ENCODE measurements at places on chromosomes 13 and 19.

DNA sequence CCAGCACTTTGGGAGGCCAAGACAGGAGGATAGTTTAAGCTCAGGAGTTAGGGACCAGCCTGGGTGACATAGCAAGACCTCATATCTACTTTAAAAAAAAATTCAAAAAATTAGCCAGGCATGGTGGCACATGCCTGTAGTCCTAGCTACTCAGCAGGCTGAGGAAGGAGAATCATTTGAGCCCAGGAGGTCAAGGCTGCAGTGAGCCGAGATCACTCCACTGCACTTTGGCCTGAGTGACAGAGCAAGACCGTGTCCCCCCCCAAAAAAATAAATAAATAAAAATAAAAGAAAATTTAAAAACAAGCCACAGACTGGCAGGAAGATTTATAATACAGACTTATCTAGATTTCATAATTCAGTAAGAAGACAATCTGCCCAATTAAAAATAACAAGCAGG, 14.8 kb downstream of the PSPC1 start:
- no peak for DNase-seq

DNA sequence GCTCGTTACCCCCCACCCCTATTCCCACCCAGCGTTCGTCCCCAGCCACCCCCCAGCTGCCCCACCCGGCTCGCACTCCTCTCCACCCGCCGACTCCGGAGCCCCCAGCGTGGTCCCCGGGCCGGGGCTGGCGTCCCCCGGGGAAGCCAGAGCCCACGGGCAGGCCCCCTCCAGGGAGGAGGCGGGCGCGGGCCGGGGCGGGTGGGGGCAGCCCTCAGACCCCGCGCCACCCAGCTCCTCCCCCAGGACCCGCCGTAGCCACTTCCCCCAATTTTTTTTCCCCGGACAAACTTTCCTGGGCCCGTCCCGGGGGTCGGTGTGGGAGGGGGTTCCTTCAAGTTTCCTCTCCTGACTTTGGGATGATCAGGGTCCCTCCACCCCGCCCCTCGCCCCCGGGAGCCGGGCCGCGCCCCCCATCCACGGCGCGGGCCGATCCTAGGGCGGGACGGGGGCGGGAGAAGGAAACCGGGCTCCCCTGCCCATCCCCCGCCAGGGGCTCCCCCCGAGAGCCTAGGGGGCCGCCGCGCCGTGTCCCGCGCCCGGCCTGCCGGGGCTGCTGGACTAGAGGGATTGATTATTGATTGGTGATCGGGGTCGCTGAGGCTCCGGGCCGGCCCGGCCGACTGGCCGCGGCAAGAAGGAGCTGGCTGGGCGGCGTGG, 927 bp upstream of the TSHZ3 start:
- DNase-seq, result peak; percentile 16

DNA sequence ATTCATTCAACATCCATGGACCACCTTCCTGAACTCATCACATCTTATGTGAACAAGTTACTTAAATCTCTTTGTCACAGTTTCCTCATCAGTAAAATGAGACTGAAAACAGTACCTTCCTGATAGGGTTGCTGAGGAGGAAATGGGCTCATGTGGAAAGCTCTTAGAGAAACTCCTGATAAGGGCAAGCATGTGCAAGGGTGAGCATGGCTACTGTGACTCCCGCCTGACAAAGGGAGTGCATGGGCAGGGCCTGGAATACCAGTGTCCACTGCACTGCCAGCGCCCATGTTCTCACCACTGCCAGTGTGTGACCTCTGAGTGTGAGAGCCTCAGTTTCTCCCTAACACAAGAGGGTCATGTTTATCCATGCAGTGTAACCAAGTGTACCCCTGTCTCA, 27.3 kb upstream of the IL17D start:
- DNase-seq, result no peak

GRCh38 chr13:93462151-93462550, 235.5 kb downstream of the GPC6 start:
- DNase-seq, result no peak

- no peak for DNase-seq
Observed at GRCh38 chr13:113817860-113818691, 45.8 kb downstream of the GAS6 start.

GRCh38 chr13:72745260-72745659, 17.5 kb downstream of the BORA start:
- DNase-seq, result no peak

- no peak for DNase-seq
Observed at GRCh38 chr13:62931853-62932252, 1516.2 kb upstream of the PCDH20 start.

DNA sequence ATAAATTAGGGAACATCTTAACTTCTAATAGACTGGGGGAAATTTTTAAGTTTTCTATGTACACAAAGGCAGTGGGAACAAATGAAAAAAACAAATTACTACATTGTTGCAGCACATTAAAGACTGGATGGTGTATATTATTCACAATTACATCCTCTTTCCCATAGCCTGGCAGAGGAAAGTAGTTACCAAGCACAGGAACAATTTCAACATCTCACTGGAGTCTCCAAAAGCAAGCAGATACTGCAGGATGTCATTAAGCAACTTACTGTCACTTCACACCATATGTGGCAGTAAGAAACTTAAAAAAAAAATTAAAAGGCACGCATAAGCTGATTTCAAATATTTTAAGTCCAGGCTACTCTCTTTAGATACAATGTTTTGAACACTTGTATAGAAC, 6.4 kb upstream of the EFNB2 start:
- DNase-seq, result no peak

GRCh38 chr19:29139227-29139626, 73.7 kb downstream of the UQCRFS1 start:
- DNase-seq, result no peak

GRCh38 chr13:25525884-25526283, 154.1 kb downstream of the ATP8A2 start:
- no peak for DNase-seq

DNA sequence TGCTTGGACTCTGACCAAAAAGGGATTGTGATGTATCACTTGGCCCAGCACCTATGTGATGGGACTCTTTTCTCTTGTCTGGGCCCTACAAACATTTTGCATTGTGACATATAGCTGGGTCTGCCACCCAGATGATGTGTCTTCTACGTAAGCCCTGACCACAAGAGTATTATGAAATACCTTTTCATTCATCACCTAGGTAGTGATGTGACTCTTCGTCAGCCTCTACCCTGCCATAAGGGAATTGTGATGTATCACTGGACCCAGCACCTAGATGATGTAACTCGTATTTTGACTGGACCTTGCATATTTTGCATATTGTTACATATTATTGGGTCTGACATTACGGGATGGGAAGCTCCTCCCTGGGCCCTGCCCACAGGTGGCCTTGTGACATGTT, 29.7 kb upstream of the ZNF681 start:
- no peak for DNase-seq

DNA sequence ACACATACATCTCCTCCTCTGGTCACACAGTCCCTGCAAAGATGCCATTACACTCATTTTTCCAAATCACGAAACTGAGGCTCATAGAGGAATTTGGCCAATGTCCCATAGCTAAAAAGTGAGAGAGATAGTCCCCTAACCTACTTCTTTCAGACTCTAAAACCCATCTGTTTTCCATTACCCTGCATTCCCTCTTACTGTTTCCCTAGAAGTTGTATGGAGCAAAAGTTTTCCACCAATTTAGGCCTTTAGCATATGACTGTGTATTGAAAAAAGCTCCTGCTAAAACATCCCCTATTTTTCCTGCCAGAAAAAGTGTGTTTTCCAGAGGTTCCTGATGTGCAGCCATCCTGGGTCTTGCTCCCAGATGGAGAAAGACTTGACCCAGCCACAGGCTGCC, 16.3 kb downstream of the SERP2 start:
- DNase-seq, result no peak

DNA sequence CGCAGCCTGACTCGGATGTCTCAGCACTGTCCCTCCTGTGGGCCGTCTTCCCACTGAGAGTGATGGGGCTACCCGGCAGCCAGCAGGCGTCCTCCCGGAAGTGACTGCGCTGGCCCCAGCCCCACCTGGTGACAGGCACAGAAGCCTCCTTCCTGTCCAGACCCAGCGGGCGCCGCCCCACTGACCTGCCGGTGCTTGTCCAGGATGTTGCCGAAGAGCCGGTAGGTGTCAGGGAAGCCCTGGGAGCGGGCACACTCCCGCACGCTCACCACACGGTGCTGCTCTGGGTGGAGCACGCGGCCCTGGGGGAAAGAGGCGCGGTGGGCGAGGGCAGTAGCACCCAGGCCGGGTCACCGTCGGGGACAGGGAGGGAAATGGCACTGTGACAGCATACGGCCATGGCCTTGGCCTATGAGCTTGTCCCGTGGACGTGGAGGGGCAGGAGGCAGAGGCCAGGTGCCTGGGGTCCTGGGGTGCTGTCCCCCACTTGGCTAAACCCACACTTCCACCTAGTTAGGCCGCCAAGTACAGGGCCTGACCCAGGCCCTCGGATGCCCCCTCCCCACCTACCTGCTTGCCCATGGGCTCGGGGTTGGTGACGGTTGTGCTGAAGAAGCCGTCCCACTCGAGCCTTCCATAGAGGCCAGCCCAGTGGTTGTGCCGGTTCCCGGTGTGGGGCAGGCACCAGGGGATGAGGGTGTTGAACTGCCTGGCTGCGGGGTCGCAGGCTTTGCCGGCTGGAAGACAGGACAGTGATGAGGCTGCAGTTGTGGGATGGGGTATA, 16.0 kb upstream of the EIF3G start:
- no peak for DNase-seq

DNA sequence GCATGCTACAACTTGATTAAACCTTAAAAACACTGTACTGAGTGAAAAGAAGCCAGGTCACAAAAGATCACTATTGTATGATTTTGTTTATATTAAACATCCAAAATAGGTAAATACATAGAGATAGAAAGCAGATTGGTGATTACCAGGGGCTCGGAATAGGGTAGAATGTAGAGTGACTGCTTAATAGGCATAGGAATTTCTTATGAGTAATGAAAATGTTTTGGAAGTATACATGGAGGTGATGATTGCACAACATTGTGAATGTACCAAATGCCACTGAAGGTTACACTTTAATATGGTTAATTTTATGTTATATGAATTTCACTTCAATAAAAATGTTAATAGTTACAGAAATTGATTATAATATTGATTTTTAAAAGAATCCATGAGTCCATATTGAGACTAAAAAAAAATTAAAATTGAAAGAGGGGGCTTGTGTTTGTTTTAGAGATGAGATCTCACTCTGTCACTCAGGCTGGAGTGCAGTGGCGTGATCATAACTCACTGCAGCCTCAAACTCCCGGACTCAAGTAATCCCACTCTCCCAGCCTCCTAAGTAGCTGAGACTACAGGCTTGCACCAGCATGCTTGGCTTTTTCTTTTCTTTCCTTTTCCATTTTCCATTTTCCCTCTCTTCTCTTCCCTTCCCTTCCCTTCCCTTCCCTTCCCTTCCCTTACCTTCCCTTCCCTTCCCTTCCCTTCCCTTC, 85.1 kb downstream of the FNDC3A start:
- DNase-seq, result no peak

DNA sequence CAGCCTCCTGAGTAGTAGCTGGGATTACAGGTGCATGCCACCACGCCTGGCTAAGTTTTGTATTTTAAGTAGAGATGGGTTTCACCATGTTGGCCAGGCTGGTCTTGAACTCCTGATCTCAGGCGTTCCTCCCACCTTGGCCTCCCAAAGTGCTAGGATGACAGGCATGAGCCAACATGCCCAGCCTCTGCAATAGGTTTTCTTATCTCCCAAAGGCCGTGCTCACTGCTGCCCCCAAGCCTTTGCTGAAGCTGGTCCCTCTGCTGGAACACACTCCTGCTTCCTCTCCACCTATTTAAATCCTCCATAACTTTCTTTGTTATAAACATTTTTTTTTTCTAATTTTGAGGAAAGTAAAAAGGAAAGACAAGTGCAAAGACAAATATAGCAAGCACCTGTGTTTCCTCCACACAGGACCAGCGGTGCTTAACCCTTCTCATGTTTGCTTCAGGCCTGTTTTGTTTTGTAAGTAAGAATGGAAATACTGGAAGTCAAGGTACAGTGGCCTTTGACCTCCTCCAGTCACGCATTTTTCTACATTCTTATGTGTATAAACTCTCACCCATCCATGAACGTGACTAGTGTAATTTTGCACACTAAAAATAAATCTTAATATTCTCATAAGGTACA, 14.5 kb upstream of the TNFAIP8L1 start:
- no peak for DNase-seq

- DNase-seq, result no peak
Observed at GRCh38 chr19:52722062-52723003, 12.5 kb downstream of the ZNF611 start.

DNA sequence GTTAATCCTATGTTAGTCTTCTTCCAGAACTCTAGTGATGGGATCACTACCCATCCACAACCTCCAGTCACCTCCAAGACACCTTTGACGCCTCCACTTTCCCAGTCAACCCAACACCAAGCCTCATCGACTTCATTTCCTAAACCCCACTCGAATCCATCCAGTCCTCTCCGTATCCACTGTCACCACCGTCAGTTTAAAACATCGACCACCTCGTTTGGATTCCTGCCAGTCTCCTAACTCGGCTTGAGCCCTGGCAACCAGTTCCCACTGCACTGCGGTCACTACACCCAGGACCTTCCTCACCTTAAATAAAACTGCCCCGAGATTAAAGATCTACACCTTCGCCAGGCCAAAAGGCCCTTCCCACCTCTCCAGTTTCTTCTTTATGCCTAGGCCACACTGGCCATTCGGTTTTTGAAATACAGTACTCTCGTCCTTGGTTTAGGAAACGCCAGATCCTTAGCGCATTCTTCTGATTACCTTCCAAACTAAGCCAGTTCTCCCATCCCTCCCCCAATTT, 1.2 kb downstream of the MTIF3 start:
- DNase-seq, result no peak

DNA sequence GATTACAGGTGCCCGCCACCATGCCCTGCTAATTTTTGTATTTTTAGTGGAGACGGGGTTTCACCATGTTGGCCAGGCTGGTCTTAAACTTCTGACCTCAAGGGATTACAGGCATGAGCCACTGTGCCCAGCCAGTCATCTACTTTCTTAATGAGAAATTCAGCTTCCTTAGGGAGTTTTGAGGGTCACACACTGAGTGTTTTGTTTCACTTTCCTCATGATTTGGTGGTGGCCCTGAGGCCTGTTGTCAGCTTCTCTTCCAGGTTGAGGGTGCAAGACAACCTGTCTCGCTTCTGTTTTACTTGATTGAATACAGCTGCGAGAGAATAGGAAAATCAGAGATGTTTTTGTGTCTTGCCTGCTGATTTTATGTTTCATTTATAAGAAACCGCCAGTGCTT, 9.9 kb downstream of the FRY start:
- no peak for DNase-seq

DNA sequence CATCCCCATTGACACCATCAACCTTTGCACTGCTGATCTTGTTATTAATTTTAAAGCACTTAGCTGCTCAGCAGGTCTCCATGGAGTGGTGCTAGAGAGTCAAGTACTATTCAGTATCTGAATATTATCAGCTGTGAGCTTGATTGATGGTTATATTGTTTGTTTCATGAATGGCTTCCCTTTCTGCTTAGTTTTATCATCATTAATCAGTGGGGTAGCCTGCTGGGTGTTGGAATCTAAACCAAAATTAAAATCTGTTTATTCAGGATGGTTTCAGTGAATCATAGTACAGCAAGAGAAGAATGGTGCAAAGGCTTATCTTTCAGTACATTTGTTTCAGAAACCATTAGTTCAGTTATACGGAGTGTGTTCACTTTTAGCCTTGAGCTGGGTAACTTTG, 42.5 kb upstream of the SCEL start:
- DNase-seq, result no peak

- DNase-seq, result peak; percentile 23
Observed at GRCh38 chr19:56309511-56310185, 5.0 kb downstream of the ZSCAN5A start.
